ENCODE measurements at places on chromosomes 2 and 18.

- no peak for DNase-seq
Observed at GRCh38 chr2:28601616-28602015, 105.8 kb downstream of the PLB1 start.

DNA sequence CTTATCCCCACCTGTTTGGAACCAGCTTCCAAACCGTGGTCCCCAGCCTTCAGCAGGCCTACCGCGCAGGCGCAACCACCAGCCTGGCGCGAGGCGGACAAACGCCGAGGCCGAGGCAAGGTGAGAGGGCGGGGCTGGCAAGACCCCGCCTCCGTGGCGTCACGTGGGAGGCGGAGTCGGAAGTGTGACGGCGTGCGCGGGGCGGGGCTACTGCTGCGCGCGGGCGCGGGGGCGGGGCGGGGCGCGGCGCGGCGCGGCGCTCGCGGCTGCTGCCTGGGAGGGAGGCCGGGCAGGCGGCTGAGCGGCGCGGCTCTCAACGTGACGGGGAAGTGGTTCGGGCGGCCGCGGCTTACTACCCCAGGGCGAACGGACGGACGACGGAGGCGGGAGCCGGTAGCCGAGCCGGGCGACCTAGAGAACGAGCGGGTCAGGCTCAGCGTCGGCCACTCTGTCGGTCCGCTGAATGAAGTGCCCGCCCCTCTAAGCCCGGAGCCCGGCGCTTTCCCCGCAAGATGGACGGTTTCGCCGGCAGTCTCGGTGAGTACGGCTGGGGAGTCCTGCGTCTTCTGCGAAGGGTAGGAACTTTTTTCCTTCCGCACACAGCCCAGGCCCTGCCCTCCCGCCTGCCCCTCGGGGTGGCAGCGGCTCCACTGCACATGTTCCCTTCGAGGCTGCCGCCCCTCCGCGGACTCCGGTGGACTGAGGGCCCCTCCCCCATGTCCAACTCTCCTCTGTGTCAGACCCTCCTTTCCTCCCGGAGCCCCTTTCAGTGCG lies at the start of gene EML4:
Gene EML4, plus strand, starts transcription at position 254 of the 774 bp plus-strand sequence. Its CDS starts 259 bp downstream, at position 513.
- DNase-seq: peak; percentile 94

DNA sequence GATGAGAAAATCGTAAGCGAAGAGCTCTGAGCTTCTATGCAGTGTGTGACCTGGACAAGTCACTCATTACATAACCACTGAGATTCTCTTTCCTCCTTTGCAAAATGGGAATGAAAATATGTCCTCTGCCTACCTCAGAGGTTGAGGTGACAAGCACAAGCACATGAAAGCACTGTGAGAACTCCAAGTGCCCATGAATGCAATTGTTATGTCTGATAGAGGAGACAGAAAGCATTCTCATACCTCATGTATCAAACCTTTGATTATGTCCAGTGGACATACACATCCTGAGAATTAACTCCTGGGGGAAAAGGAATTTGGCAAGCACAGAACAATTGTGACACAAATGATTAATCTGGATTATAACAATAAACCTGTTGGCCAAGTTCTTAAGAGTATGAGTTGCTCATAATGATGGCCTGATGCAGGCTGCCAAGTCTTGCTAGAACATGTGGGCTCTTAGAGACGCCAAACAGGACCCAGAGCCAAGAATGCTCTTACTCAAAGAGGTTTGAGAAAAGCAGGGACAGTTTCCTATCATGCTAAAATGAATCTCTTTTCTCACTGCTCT lies 8.5 kb upstream of the RMDN2 start:
- DNase-seq: no peak

DNA sequence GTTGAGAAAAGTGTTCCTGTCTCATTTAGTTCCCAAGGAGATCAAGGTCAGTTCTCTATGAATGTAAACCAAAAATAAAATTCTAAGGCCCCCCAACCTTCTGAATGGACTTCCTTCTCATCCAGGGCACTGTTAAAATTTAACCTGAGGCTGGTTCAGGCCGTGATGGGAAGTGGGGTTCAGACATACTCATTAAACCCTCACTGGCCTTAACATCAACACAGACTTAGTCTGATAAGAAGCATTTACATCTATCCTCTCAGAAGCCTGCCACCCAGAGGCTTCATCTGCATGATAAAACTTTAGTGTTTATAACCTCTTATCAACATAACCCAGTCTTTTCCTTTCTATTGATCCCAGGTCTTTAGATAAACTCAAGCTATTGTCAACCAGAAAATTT lies 22.4 kb downstream of the ITSN2 start:
- DNase-seq: no peak

DNA sequence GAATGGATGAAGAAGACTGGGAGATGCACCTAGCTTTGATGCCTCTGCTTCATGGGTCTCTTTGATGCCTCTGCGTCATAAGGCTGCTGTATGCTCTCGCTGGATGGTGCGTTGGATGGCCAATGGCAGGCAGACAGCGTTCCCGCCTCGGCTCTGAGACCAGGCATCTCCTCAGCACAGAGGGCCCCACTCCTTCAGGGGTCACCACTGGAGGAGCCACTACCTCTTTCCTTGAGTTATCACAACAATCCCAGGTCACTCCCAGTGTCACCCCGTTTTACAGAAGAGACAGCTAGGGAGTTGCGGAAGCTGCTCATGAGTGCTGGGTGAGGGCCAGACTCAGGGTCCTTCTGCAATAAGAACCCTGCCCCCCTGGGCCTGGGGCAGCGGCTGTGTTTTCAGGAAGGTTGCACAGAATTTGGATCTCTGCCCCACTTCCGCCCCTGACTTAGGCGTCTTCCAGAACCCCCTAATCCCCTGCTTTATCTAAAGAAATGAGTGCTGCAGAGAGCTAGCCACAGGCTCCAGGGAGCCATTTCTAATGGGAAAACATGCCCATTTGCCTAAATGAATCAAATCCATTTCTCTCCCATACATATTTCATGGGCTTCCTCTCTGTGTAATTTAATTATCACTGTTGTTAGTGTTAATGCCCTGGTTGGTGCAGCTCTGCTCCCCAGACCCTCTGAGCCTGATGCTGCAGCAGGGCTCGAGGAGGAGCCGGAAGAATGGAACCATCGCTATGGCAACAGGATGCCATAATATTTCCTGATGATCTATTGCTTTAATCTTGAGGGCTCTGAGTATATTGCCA lies 131.8 kb upstream of the HS6ST1 start:
- DNase-seq: peak; percentile 15

- no peak for DNase-seq
Observed at GRCh38 chr18:2070631-2071030, 500.7 kb downstream of the METTL4 start.

GRCh38 chr2:172753610-172754009 lies 18.0 kb downstream of the RAPGEF4 start:
- no peak for DNase-seq

DNA sequence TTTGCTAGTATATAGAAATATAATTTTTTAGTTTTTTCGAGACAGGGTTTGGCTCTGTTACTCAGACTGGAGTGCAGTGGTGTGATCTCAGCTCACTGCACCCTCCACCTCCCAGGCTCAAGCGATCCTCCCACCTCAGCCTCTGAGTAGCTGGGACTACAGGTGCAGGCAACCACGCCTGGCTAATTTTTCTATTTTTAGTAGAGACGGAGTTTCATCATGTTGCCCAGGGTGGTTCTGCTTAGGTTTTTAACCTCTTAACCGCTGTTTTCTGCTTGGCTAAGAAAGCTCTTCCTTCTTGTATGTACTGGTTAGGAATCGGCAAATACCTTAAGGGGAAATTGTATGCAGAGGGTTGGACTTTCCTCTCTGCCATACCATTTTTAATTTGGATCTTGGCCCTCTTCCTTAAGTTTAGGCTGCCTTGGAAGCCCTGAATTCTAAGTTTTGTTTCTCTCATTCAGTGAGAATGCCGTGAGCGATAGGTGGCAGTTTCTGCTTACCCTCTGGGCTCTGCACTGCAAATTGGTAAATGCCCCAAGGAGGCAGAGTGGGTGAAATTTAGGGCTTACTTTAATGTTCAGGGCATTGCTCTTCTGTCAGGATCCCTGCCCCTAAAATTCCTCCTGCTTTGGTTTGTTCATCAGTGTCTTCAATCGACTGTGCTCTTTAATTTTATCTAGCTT lies 32.3 kb downstream of the EML6 start:
- DNase-seq: no peak

DNA sequence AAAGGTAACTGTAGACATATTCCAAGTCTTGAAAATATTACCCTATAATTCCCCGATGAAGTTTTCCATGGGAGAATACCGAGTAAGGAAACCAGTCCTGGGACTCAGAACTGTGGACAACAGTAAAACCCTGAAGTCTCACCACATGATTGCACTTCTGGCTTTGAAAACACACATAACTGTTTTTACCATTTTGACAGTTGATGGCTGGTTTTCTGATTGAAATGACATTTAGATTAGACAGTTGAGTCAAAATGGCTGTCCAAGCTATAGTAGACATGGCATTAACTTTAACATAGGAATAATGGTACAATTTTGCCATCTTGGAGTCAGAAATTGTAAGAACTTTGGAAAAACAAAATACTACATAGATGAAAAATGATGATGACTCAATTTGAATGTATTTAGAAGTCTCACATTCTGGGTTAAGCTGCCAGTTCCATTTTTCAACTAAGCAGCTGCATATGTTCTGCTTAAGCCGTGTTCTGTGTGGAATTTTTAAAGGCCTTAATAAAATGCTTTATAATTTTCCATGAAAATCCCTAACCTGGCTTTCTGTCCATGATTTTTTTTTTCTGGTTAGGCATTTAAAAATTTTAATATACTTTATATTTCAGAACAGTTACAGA lies 38.3 kb upstream of the WIPF1 start:
- DNase-seq: no peak

- no peak for DNase-seq
Observed at GRCh38 chr18:54843314-54843713, 15.0 kb downstream of the RAB27B start.

- no peak for DNase-seq
Observed at GRCh38 chr18:78741381-78742217, 238.0 kb upstream of the SALL3 start.

- peak; percentile 70 for DNase-seq
Observed at GRCh38 chr2:232611559-232612218, 21.7 kb upstream of the EFHD1 start.

GRCh38 chr2:20589975-20590703 lies 60.8 kb downstream of the HS1BP3 start:
- no peak for DNase-seq

- no peak for DNase-seq
Observed at GRCh38 chr18:13288509-13289133, 70.1 kb downstream of the LDLRAD4 start.

DNA sequence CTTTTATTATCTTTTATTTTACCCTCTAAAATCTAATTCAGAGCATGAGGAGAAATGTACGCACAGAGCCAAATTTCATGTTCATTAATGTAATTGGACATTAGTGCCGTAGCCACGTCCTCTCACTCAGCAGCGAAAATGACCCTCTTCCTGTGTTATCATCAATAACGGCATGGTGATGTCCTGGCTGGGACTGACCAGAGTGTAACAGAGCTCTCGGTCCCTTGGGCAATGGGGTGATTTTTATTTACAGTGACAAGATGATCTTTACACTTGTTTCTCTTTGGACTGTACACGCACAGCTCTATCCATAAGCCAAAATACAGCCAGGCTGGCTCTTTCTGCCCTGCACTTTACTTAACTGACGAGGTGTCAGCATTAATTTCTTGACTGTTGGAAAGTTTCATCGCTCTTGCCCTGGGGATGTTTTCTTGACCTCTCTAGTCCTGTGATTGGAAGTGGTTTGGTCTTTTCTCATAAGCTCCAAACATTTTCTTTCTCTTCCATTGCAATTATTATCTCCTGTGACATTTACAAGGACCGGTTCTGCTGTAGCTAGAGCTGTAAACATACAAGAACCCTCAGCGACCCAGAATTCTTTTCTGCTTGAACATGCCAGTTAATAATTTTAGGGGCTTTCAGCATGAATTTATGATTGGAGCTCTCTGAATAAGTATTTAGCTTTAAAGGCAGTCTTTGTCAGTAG lies 308.0 kb upstream of the PIK3C3 start:
- DNase-seq: no peak

GRCh38 chr2:3377279-3377611 lies 373 bp downstream of the EIPR1 start:
- no peak for DNase-seq

DNA sequence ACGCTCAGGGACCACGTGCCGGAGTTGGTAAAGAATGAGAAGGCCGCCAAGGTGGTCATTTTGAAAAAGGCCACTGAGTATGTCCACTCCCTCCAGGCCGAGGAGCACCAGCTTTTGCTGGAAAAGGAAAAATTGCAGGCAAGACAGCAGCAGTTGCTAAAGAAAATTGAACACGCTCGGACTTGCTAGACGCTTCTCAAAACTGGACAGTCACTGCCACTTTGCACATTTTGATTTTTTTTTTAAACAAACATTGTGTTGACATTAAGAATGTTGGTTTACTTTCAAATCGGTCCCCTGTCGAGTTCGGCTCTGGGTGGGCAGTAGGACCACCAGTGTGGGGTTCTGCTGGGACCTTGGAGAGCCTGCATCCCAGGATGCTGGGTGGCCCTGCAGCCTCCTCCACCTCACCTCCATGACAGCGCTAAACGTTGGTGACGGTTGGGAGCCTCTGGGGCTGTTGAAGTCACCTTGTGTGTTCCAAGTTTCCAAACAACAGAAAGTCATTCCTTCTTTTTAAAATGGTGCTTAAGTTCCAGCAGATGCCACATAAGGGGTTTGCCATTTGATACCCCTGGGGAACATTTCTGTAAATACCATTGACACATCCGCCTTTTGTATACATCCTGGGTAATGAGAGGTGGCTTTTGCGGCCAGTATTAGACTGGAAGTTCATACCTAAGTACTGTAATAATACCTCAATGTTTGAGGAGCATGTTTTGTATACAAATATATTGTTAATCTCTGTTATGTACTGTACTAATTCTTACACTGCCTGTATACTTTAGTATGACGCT lies 5.8 kb downstream of the MYCN start:
- no peak for DNase-seq

GRCh38 chr2:161480123-161480522 lies 64.0 kb downstream of the TBR1 start:
- no peak for DNase-seq

DNA sequence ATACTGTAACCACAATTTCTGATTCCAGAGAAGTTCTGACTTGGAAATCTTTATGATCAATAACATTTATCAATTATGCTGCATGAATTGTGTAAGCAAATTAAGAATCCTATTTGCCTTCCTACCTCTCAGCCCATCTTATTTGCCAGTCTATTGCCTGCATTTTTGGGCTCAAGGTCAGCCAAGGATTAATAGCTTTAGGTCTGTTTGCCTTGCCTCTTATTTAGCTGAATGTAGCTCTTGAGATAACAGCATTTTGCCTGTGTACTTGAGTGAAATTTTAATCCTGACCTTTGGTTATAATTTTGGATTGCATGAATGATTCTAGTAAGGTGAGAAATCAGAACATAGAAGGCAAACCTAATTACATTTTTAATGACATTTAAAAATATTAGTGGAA lies 51.2 kb downstream of the MYO3B start:
- no peak for DNase-seq

DNA sequence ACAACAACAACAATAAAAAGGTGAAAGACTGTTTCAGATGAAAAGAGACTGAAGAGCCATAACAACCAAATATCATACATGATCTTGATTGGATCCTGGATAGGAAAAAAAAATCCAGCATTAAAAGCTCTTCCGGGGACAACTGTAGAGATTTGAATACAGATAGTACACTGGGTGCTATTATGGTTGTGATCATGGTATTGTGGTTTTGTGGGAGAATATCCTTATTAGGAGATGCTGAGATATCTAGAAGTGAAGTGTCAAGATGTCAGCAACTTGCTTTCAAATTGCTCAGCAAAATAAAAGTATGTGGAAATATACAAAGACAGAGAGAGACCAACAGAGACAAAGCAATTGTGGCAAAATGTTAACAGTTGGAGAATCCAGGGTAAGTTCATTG lies 15.5 kb upstream of the SPATA3 start:
- DNase-seq: no peak
